ENCODE measurements at places on chromosomes 2 and 18. TPM values are rescaled to one million over a fixed set of nuclear protein-coding genes. Genes with fewer than 3 reads are reported as not detected.

Gene PRSS56
- total RNA-seq: not detected

Gene REG1B
- total RNA-seq: not detected

Gene NEB
- 0.59 TPM for total RNA-seq

Gene ACTG2
- not detected for total RNA-seq

Gene FAM110C
- not detected for total RNA-seq

Gene MOCOS
- total RNA-seq: 1.3 TPM

Gene SP140L
- 0.34 TPM for total RNA-seq
